ENCODE measurements at places on chromosomes 6 and 20.

GRCh38 chr6:6788394-6789032, 200.0 kb downstream of the LY86 start:
- DNase-seq: no peak

- no peak for DNase-seq
Observed at GRCh38 chr20:10982692-10983091, 308.9 kb upstream of the JAG1 start.

- DNase-seq: no peak
Observed at GRCh38 chr6:37033819-37034795, 28.7 kb downstream of the FGD2 start.

DNA sequence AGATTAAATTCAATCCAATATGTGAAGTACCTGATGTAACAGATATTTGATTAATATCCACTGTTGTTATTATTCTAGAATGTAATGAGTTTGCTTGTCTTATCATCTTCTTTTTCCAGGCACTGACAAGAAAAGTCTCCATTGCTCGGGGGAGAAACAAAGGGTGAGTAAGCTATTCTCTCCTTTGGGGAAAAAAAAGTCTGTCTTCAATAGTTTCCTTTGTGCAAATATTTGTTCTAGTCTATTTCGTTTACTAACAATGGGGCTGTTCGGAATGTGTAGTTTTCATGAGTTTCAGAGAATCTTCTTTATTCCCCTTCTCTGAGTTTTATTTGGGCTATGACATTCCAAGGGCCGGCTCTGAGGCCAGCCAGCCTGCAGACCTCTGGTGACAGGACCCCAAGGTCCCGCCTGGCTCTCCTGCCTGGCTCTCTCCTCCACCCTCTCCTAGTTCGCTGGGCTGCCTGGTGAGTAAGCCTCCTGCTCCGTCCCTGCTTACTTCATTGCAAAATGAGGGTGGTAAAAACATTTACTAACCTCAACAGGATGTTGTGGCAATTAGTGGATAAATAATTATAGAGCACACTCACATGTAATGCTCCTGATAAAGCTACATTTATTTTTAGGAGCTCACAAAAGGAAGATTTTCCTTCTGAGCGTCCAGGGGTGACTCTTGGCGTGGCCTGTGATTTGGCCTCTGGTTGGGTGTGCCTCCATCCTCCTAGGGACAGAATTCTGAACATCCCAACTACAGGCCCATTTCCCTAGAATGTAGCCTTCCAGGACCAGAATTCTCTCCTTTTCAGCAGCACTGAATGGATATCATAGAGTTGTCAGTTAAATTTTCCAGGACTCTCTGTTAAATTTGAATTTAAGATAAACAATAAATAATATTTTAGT, 43.1 kb upstream of the SNX9 start:
- DNase-seq: no peak

Measured in stimulated activated CD4-positive, alpha-beta T cell treated with anti-CD3 and anti-CD28 coated beads, Interleukin-15, amount 100 ng/mL, for 1 hour (primary cell).